ENCODE measurements at places on chromosomes 6 and 20. TPM values are rescaled to one million over a fixed set of nuclear protein-coding genes. Genes with fewer than 3 reads are reported as not detected.

Gene MUCL3
- 0.17 TPM for polyA plus RNA-seq

Gene C6orf163
- polyA plus RNA-seq, result 6.3 TPM

Gene MEP1A
- 0.28 TPM for polyA plus RNA-seq

Gene E2F1
- 19.0 TPM for polyA plus RNA-seq

Gene FAM162B
- polyA plus RNA-seq, result 62.2 TPM

Gene VWA7
- polyA plus RNA-seq, result 3.7 TPM

Gene MOG
- polyA plus RNA-seq, result 0.13 TPM

All from right lung (tissue), 10 donors.